Right renal pelvis (tissue), 4 donors: ENCODE measurements at places on chromosomes 2 and 18. TPM values are rescaled to one million over a fixed set of nuclear protein-coding genes. Genes with fewer than 3 reads are reported as not detected.

GRCh38 chr2:172107690-172108586 lies 5.2 kb upstream of the DLX2 start:
- no peak for DNase-seq

DNA sequence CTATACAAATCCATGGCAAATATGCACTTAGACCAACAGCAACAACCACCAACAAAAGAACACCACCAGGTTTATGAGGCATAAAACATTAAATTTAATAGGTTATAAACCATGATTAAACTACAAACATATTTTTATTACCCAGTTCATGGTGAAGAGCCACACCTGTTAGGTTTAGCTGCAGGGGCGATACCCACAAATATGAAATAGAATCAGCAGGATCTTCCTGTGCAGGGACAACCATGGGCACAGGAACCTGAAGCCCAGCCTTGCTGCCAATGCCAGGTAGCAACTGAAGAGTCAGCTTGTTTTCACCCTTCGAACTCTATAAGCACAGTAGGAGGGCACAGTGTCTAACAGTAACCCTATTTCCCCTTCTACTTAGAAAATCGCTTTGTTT lies 675.0 kb downstream of the SATB2 start:
- DNase-seq, result no peak

Gene ITGAV
- polyA plus RNA-seq, result 65.5 TPM

- no peak for DNase-seq
These were observed 7.0 kb upstream of the TYMS start for GRCh38 chr18:650428-650858.

Gene DUSP19
- 4.8 TPM for polyA plus RNA-seq
